ENCODE measurements at places on chromosomes 1 and 21. TPM values are rescaled to one million over a fixed set of nuclear protein-coding genes. Genes with fewer than 3 reads are reported as not detected.

UMODL1 gene
- not detected for total RNA-seq

OR2M3 gene
- not detected for total RNA-seq

NR1I3 gene
- total RNA-seq: not detected

TMEM234 gene
- total RNA-seq: 14.9 TPM

GJA4 gene
- total RNA-seq: not detected

Measured in RPMI7951 (cell line).